ENCODE measurements at places on chromosomes 16 and 17. TPM values are rescaled to one million over a fixed set of nuclear protein-coding genes. Genes with fewer than 3 reads are reported as not detected.

- no peak for DNase-seq
- H3K36me3 ChIP-seq = no peaks in the 10 kb centered on the region
- H3K4me1 ChIP-seq = peaks cover 15% of the 10 kb centered on the region
- H3K4me3 ChIP-seq = peak overlapping the region; percentile 67
Measured at GRCh38 chr17:56597495-56597990, 4.0 kb downstream of the NOG start.

GRCh38 chr16:3566990-3567389 is 10.2 kb downstream of the NLRC3 start:
- no peaks in the 10 kb centered on the region for H3K27me3 ChIP-seq
- no peak overlapping the region for H3K27ac ChIP-seq
- no peaks in the 10 kb centered on the region for H3K4me1 ChIP-seq
- no peaks in the 10 kb centered on the region for H3K36me3 ChIP-seq
- H3K4me3 ChIP-seq = no peak overlapping the region
- no peak for DNase-seq

DNA sequence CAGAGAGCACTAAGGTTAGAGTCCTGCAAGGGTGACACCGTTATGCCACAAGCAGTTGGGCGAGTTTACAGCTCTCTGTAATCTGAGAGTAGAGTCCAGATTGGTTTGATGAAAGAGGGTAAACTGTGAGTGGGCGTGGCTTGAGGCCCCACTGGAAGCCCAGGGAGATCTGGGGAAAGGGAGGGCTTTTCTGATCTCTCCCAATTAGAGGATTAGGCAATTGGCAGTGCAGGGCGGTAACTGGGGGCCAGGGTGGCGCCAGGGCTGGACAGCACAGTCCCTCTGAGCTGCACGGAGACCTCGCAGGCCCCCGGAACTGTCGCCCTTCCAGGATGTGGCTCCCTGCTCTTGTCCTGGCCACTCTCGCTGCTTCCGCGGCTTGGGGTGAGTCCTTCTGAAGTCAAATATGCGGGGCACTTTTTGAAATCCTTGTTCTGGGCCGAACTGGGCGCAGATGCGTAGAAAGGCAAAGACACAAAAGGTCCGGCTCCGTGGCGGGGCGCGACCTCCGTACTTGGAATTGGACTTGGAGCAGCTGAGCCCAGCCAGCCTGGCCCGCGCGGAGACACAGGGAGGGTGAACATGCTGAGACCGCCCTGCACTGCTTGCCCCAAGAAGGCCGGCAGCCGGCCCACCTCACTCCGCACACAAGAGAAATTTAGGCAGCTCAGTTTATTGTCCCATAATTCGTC is 72.4 kb downstream of the CES1 start:
- H3K4me1 ChIP-seq = no peaks in the 10 kb centered on the region
- no peak for DNase-seq
- no peaks in the 10 kb centered on the region for H3K36me3 ChIP-seq
- no peaks in the 10 kb centered on the region for H3K27me3 ChIP-seq

GRCh38 chr17:38896346-38896954 is 26.6 kb downstream of the LASP1 start:
- H3K27me3 ChIP-seq = no peaks in the 10 kb centered on the region
- H3K4me1 ChIP-seq = peaks cover 53% of the 10 kb centered on the region
- DNase-seq = no peak
- H3K36me3 ChIP-seq = peaks cover 7% of the 10 kb centered on the region
- H3K27ac ChIP-seq = peak overlapping the region; percentile 64
- no peak overlapping the region for H3K4me3 ChIP-seq

GRCh38 chr17:42743595-42744282 is 1.1 kb downstream of the EZH1 start:
- H3K27ac ChIP-seq = peak overlapping the region; percentile 98
- no peaks in the 10 kb centered on the region for H3K27me3 ChIP-seq
- peak overlapping the region; percentile 86 for H3K4me3 ChIP-seq
- H3K4me1 ChIP-seq = peaks cover 27% of the 10 kb centered on the region
- no peak for DNase-seq
- H3K36me3 ChIP-seq = no peaks in the 10 kb centered on the region

DNA sequence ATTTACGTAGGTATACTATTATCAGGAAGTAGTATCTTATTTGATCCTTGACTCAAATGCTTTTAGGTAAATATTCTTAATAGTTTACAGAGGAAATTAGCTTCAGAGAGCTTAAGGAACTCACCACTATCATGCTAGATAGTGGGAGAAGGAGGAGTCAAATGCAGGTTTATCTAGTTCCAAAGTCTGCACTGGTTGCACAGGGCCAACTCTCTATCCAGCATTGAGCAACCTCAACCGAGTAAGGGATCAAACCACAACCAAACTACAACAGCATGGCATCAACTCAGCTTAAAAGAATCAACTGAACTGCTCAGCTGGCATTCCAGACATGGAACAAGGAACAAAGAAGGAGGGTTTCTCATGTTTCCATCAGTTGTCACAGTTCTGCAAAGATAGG is 306.0 kb downstream of the MAF start:
- no peak overlapping the region for H3K27ac ChIP-seq
- no peaks in the 10 kb centered on the region for H3K36me3 ChIP-seq
- H3K4me3 ChIP-seq = no peak overlapping the region
- DNase-seq = no peak
- H3K27me3 ChIP-seq = no peaks in the 10 kb centered on the region

Gene MYOCD
- 0.36 TPM for total RNA-seq

All from gastrocnemius medialis (tissue), 4 donors.